ENCODE measurements at places on chromosomes 3 and 15.

- DNase-seq = no peak
Observed at GRCh38 chr15:66819084-66819483, 117.0 kb downstream of the SMAD6 start.

DNA sequence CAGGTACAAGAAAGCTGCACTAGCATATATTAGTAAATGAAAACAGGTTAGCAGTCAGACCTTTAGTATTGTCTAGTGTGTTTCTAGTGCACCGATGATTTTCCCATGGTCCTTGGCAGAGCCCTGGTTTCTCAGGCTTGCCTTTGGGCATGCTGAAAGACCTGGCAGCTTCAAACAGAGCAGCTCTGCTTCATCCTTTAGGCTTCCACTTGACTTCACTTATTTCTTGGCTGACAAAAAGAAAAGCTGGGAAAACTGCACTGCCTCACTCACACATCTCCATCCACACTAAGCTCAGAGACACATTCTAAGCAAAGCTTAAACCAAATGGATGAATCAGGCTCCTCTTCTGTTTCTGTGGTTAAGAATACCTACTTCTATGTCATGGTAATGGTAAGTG lies 374.8 kb upstream of the PDZRN3 start:
- DNase-seq = no peak

GRCh38 chr15:47477341-47477740 lies 240.0 kb upstream of the SEMA6D start:
- no peak for DNase-seq

DNA sequence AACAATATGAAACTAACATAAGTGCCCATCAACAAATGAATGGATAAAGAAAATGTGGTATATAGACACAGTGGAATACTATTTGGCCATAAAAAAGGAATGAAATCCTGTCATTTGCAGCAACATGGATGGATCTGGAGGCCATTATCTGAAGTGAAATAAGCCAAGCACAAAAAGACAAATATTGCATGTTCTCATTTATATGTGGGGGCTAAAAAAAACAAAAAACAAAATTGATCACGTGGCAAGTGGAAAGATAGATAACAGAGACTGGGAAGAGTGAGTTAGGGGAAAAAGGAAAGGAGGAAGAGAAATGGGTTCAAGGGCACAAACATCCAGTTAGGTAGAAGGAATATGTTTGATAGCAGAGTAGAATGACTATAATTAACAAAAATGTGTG lies 155.9 kb upstream of the BHLHE40 start:
- DNase-seq = no peak

DNA sequence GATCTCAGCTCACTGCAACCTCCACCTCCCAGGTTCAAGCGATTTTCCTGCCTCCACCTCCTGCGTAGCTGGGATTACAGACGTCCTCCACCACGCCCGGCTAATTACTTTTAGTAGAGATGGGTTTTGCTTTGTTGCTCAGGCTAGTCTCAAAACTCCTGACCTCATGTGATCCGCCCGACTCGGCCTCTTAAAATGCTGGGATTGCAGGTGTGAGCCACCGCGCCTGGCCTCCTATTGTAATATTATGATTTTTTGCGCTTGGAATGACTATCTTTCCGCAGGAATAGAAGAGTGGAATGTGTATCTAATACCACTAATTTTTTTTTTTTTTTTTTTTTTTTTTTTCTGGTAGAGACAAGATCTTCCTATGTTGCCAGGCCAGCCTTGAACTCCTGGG lies 1.8 kb downstream of the ARL8B start:
- no peak for DNase-seq

GRCh38 chr3:151751161-151751560 lies 17.4 kb downstream of the AADACL2 start:
- no peak for DNase-seq

DNA sequence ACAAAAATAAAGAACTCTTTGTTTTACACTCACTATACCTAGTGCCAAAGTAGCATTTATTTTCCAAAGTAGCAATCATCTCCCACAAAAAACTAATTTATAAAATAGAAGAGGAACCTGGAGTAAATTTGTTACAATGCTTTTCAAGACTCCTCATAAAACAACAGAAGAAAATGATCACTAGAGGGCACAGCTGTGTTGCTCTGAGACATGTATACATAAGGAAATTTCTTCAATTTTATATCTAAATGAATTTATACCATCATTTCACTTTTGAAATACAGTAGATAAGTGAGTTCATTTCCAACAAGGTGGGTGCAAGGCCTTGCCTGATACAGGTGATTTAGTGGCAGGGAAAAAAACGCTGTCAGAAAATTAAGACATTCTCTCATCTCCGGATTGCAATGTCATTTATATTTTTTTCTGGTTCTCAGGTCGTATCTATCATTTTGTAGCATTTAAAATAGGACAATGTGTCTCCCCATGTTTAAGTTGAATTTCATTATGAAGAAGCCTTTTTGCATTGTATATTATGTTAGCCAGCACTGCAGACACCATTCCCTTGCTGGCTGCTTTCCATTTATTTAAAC lies 25.3 kb upstream of the ARHGEF26 start:
- DNase-seq = no peak

DNA sequence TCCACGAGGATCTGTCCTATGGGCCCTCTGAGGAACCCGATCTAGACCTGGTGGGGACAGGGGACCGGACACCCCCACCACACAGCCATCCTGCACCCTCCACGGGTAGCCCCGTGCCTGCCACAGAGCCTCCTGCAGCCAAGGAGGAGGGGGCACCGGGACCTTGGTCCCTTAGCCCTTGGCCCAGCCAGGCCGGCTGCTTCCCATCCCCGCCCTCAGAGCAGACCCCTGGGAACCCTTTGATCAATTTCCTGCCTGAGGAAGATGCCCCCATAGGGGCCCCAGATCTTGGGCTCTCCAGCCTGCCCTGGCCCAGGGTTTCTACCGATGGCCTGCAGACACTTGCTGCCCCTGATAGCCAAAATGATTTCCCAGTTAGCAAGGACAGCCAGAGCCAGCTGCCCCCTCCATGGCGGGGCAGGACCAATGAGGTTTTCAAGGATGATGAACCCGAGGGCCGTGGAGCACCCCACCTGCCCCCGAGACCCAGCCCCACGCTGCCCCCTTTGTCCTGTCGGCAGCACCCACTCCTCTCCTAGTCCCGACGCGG lies 91.5 kb downstream of the TBC1D2B start:
- no peak for DNase-seq

DNA sequence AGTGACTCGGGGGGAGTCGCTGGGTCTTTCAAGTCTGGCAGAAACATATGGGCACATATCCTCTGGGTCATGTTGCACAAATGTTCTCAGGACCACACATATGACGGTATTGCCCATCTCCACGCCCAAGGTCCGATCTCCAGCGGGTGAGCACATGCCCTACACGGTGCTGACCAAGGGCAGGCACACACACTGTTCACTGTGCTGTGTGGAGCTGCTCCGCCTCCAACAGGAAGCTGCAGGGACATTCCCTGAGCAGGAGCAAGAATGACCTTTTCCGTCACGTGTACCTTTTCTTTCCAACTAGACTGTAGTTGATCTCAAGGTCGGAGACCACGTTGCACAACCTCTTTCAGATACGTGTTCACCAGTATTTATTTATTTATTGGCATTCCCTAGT lies 41.7 kb upstream of the B3GNT5 start:
- DNase-seq = no peak

DNA sequence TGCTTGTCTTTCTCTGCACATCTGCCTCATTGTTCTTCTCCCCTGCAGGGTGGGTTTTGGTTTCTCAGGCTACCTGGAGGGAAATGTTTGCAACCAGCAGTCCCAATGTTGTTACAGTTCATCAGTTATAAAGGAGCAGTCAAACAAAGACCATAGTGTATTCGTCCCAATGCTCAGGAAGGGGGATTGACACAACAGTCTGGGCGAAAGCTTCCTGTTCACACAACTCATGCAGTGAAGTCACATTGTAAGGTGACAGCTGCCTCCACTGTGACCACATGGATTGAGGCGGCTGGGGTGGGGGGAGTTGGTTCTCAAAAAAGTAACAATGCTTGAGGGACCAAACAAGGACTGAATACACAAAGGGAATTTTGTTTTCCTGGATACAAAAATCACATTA lies 28.8 kb upstream of the TF start:
- DNase-seq = no peak

GRCh38 chr15:99930696-99931095 lies 197.5 kb upstream of the LYSMD4 start:
- no peak for DNase-seq

DNA sequence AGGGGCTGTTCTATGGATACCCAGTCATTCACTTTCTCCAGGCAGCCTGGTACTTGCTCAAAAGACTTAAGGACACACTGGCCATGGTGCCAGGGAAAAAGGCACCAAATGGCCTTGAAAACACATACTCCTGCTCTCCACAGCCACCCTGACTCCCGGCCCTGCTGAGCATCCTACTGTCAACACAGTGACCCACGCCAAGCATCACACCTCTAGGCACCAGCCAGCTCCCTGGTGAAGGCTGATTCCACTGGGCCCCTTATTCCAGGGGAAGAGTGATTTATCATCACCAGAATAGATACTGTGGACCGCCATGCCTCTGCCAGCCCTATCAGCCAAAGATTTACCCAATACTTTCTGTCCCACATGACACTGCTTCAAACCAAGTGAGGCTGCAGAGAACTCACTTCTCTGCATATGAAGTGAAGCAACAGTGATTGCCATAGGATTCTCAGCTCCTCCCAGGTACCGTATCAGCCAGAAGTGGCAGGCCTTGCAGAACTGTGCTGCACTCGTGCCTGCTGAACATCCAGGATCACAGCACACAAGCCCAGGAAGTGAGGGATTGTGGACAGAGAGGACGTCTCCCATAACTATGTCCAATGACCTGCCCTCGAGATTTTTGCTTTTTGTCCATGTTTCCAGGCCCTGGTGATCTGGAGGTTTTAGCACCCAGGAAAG lies 63.7 kb downstream of the WHAMM start:
- DNase-seq = no peak
